ENCODE measurements at places on chromosomes 5 and 9.

- no peaks in the 10 kb centered on the region for H3K36me3 ChIP-seq
- H3K27ac ChIP-seq = no peak overlapping the region
- H3K4me1 ChIP-seq = peaks cover 3% of the 10 kb centered on the region
- DNase-seq = no peak
- no peaks in the 10 kb centered on the region for H3K27me3 ChIP-seq
- no peak overlapping the region for H3K4me3 ChIP-seq
Observed at GRCh38 chr9:71562140-71562539, 206.2 kb downstream of the CEMIP2 start.

- no peaks in the 10 kb centered on the region for H3K36me3 ChIP-seq
- no peak for DNase-seq
- H3K4me3 ChIP-seq = no peak overlapping the region
- peaks cover 3% of the 10 kb centered on the region for H3K27me3 ChIP-seq
- no peak overlapping the region for H3K27ac ChIP-seq
- no peaks in the 10 kb centered on the region for H3K4me1 ChIP-seq
Observed at GRCh38 chr5:154308443-154309370, 118.2 kb downstream of the GALNT10 start.

DNA sequence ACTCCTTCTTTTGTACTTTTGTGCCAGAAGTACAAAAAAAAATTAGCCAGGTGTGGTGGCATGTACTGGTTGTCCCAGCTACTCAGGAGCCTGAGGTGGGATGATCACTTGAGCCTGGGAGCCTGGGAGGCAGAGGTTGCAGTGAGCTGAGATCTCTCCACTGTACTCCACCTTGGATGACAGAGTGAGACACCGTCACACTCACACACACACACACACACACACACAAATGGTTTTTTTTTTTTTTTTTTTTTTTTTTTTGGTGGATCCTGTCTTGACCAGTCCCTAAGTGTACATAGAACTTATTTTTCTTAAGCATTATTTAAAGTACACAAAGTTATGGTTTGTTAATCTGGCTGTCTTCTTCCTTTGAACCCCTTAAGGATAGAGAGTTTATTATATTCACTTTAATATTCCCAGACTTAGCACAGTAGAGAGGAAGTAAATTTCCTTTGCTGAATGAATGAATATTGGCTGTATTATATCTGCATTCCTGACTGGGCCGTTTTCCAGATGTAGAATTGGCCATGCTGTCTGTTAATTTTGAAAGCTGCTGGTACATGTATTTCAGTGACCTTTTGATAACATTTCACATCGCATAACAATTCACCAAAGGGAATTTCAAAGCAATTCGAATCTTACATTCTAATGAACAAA lies 429.0 kb upstream of the ZNF608 start:
- H3K4me3 ChIP-seq = no peak overlapping the region
- H3K27me3 ChIP-seq = no peaks in the 10 kb centered on the region
- H3K27ac ChIP-seq = no peak overlapping the region
- H3K4me1 ChIP-seq = no peaks in the 10 kb centered on the region
- no peaks in the 10 kb centered on the region for H3K36me3 ChIP-seq

GRCh38 chr9:115364991-115365390 lies 247.0 kb upstream of the TNC start:
- H3K27ac ChIP-seq = no peak overlapping the region
- H3K4me1 ChIP-seq = peaks cover 3% of the 10 kb centered on the region
- no peak for DNase-seq
- no peak overlapping the region for H3K4me3 ChIP-seq

DNA sequence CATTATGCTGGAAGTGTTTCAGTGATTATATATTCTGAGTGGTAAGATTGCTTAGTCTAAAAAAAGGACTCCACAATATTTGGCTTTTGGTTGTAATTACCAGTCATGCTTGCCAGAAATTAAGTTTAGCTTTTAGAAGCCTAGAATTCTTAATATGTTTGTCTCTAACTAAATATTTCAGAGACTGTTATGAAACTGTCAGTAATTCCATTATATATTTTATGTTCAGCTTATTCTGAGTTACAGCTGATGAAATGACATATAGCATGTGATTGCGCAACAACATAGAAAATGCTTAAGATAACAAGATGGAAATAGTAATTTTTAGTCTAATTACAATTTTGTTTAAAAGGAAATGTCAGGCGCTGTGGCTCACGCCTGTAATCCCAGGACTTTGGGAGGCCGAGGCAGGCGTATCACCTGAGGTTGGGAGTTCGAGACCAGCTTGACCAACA lies 44.2 kb downstream of the KIAA1958 start:
- H3K4me3 ChIP-seq = no peak overlapping the region
- H3K27ac ChIP-seq = no peak overlapping the region
- no peaks in the 10 kb centered on the region for H3K4me1 ChIP-seq
- no peak for DNase-seq
- H3K36me3 ChIP-seq = no peaks in the 10 kb centered on the region

- peaks cover 8% of the 10 kb centered on the region for H3K4me1 ChIP-seq
- no peaks in the 10 kb centered on the region for H3K27me3 ChIP-seq
- H3K27ac ChIP-seq = no peak overlapping the region
- H3K4me3 ChIP-seq = no peak overlapping the region
Observed at GRCh38 chr9:136751244-136751643, 2.9 kb upstream of the LCN6 start.

GRCh38 chr5:175688352-175689146 lies 30.7 kb downstream of the HRH2 start:
- no peak for DNase-seq
- no peaks in the 10 kb centered on the region for H3K27me3 ChIP-seq
- peaks cover 9% of the 10 kb centered on the region for H3K36me3 ChIP-seq
- H3K4me1 ChIP-seq = peaks cover 30% of the 10 kb centered on the region
- no peak overlapping the region for H3K27ac ChIP-seq
- no peak overlapping the region for H3K4me3 ChIP-seq

- peak within 1 kb of the TSS; percentile 75 for H3K27ac ChIP-seq
- peak; percentile 52 for DNase-seq
- peak within 1 kb of the TSS; percentile 68 for H3K4me3 ChIP-seq
- peaks cover 30% of the 10 kb centered on the region for H3K27me3 ChIP-seq
Observed at GRCh38 chr9:114155263-114155994, at the start of gene COL27A1. TSS of gene COL27A1 (plus strand) at chr9:114155537. CDS start at chr9:114155951, 414 bp downstream.

GRCh38 chr5:36666274-36666673 lies 59.9 kb downstream of the SLC1A3 start:
- no peaks in the 10 kb centered on the region for H3K27me3 ChIP-seq
- DNase-seq = peak; percentile 29
- H3K27ac ChIP-seq = peak overlapping the region; percentile 30
- H3K4me3 ChIP-seq = no peak overlapping the region

DNA sequence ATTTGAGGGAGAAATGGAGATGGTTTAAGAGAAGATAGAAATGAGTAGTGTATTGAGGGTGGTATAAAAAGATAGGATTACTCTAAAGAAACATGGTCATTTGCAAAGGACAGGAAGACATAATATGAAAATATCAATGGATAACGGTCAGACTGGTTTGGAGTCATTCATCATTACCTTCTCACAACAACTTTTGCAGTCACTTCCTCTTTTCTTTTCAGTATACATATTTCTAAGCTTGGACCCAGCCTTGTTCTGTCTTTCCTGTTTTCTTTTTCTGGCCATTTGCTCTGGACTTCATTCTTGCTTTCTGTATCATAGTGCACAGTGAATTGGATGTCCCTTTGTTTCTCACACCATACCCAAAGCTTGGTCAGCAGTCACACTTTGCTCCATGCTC lies 966.5 kb upstream of the TYRP1 start:
- H3K36me3 ChIP-seq = no peaks in the 10 kb centered on the region
- no peak for DNase-seq
- no peaks in the 10 kb centered on the region for H3K4me1 ChIP-seq
- no peak overlapping the region for H3K27ac ChIP-seq
- H3K4me3 ChIP-seq = no peak overlapping the region

DNA sequence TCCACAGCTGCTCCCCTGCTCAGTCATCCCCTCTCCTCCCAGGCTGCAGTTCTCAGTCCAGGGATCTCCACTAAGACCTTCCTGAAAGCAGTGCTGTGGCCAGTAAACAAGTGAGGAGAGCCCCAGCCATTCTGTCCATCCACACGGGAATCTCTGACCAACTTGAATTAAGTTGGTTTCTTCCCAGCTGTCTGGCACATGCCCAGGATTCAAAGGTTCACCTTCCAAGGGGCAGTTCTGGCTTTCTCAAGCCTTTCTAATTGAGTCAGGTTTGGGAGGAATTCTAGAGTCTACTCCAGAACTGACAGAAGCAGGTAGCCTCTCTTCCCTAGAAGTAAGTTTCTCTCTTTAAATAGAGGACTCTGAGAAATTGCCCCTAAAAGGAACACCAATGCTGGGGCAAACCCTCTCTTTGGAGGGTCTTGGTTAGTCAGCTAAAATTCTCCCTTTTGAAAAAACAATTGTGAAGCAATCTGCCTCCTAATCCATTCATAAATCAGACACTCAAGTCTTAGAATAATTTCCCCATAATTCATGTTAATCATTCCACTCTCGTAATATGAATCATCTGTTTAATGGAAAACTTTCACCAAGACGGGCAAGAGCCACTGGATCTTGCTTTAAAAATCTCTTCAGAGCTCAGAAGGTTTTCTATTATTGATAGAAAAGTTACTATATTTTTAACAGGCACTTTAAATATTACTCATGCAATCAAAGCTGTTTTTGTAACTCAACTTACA lies 133.8 kb downstream of the SPOCK1 start:
- no peak overlapping the region for H3K27ac ChIP-seq
- H3K27me3 ChIP-seq = no peaks in the 10 kb centered on the region
- DNase-seq = no peak
- peaks cover 4% of the 10 kb centered on the region for H3K4me1 ChIP-seq

DNA sequence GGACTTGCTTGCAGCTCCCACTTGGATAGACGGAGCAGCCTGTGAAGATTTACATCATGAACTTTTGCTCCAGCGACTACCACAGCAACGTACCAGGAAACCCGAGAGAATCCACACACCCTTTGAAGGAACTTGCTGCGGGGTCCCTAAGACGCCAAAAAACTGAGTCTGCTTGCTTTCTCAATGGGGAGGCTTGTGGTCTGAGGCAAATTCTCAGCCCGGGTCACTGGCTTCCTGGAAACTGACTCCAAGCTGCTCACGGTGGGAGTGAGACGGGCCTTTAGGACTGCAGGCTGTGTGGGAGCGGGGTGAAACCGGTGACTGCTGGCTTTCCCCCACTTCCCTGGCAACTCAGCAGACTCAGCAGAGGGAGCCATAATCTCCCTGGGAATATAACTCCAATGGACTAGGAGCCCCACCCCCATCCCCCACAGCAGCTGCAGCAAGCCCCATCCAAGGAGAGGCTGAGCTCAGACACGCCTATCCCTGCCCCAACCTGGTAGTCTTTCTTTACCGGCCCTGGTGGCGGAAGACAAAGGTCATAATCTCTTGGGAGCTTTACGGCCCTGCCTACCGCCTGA lies 466.0 kb downstream of the CAAP1 start:
- peak overlapping the region; percentile 43 for H3K27ac ChIP-seq
- no peak overlapping the region for H3K4me3 ChIP-seq
- no peaks in the 10 kb centered on the region for H3K36me3 ChIP-seq
- no peaks in the 10 kb centered on the region for H3K27me3 ChIP-seq
- no peaks in the 10 kb centered on the region for H3K4me1 ChIP-seq

- peaks cover 7% of the 10 kb centered on the region for H3K36me3 ChIP-seq
- H3K4me3 ChIP-seq = no peak overlapping the region
- peaks cover 6% of the 10 kb centered on the region for H3K27me3 ChIP-seq
- no peak overlapping the region for H3K27ac ChIP-seq
- DNase-seq = no peak
Observed at GRCh38 chr9:136103651-136104487, 8.8 kb upstream of the NACC2 start.

DNA sequence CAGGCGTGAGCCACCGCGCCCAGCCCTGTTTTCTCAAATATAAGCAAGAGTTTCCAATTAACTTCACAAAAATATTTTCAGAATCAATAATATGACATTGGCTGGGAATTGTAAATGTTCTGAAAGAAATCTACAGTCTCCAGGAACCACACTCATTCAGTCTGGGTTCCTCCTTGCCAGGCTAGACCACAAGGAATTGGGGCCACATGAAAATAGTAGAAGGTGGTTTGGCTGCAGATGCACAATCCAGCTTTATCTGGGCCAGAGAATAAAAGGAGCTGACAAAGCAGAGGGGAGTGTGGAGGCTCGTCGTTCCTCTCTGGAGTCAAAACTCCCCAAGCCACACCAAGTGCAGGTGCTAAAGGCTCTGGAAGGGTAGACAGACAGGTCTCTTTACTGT lies 92.0 kb upstream of the OSMR start:
- no peaks in the 10 kb centered on the region for H3K27me3 ChIP-seq
- no peak overlapping the region for H3K27ac ChIP-seq
- DNase-seq = no peak
- peaks cover 5% of the 10 kb centered on the region for H3K4me1 ChIP-seq
- H3K36me3 ChIP-seq = no peaks in the 10 kb centered on the region
- no peak overlapping the region for H3K4me3 ChIP-seq

GRCh38 chr5:110304176-110304575 lies 422.3 kb downstream of the TMEM232 start:
- no peak overlapping the region for H3K27ac ChIP-seq
- H3K4me1 ChIP-seq = no peaks in the 10 kb centered on the region

GRCh38 chr5:14342306-14342705 lies 199.2 kb downstream of the TRIO start:
- H3K4me1 ChIP-seq = peaks cover 23% of the 10 kb centered on the region
- H3K27ac ChIP-seq = no peak overlapping the region
- peaks cover 15% of the 10 kb centered on the region for H3K36me3 ChIP-seq
- no peaks in the 10 kb centered on the region for H3K27me3 ChIP-seq

GRCh38 chr5:4541334-4541733 lies 598.8 kb upstream of the ADAMTS16 start:
- no peak for DNase-seq
- H3K27me3 ChIP-seq = no peaks in the 10 kb centered on the region
- H3K4me1 ChIP-seq = no peaks in the 10 kb centered on the region
- H3K4me3 ChIP-seq = no peak overlapping the region

- H3K4me3 ChIP-seq = no peak overlapping the region
- no peaks in the 10 kb centered on the region for H3K36me3 ChIP-seq
- no peak overlapping the region for H3K27ac ChIP-seq
- H3K27me3 ChIP-seq = no peaks in the 10 kb centered on the region
- peak; percentile 15 for DNase-seq
- no peaks in the 10 kb centered on the region for H3K4me1 ChIP-seq
Observed at GRCh38 chr5:178839319-178839704, 20.4 kb upstream of the ZNF354B start.

DNA sequence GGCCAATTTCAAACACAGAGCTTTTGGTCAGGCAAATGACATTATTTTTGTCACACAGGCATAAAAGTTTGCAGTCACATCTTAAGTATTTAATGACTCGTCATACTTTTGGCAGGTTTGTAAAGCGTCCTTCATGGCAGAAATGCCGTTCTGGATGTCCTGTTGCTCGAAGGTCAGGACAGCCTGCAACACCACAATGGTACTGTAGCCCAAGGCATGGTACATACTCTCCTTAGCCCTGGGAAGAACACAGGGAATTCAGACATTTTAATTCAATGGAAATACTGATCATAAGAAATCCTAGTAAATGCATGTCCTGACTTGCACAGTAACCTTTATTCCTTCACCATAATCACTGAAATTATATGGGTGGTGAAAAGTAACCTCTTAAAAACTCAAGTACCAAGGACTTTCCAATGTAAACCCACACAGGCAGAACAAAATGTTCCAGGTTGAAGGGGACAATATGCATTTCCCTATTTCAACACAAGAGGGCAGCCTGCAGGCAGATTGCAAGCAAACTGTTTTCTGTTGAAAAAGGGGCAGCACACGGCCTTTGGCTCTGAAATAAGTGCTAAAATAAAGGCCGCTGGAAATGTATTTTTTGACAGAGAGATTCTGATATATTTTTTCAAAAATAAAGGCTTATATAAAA lies 95.7 kb downstream of the TTC39B start:
- peak overlapping the region; percentile 1 for H3K27ac ChIP-seq
- peak; percentile 68 for DNase-seq
- H3K4me1 ChIP-seq = no peaks in the 10 kb centered on the region
- H3K4me3 ChIP-seq = no peak overlapping the region
